ENCODE measurements at places on chromosomes 2 and 18.

DNA sequence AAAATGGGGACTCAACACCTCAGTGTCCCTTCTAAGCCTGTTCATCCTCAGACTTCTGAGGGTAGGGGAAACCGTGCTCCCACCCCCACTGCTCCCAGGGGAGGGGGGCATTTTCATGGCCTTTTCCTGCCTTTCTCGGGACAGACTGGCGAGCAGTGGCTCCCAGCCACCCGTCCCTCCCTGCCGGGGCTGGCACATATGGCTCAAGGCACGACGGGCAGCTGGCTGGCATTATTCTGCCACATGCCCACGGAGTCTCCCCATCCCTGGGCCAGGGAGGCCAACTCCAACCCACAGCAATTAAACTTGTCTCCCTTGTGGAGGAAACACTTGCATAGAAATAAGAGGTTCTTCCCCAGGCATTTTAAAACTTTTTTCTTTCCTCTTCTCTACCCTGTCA, 148.5 kb upstream of the CBLN2 start:
- no peak for DNase-seq

GRCh38 chr2:45329045-45329677, 281.9 kb downstream of the SRBD1 start:
- DNase-seq: no peak

- DNase-seq: no peak
Measured at GRCh38 chr2:44932564-44933392, 8.7 kb upstream of the SIX3 start.

- DNase-seq: peak; percentile 88
Measured at GRCh38 chr2:64522843-64523428, 1.2 kb upstream of the AFTPH start.

GRCh38 chr2:47083886-47084687, 71.0 kb downstream of the STPG4 start:
- no peak for DNase-seq

DNA sequence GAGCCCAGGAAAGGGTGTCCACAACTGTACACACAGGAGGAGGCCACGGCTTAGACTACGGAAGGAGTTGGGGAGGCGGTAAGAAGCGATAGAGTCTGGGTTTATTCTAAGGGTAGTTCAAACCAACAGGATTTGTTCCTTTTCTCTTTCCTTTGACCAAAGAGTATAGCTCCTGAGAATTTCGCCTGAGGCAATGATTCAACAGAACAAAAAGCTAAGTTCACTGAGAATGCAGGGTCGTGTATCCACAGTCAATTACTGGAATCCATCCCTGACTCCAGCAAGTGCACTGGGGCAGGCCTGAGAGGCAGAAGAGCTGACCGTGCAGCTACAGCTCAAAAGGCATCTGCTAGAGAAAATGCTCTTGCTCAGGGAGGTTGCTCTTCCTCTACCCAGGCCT, 140.9 kb downstream of the TFCP2L1 start:
- no peak for DNase-seq

GRCh38 chr18:55422456-55423180, 165.4 kb downstream of the TCF4 start:
- DNase-seq: no peak

DNA sequence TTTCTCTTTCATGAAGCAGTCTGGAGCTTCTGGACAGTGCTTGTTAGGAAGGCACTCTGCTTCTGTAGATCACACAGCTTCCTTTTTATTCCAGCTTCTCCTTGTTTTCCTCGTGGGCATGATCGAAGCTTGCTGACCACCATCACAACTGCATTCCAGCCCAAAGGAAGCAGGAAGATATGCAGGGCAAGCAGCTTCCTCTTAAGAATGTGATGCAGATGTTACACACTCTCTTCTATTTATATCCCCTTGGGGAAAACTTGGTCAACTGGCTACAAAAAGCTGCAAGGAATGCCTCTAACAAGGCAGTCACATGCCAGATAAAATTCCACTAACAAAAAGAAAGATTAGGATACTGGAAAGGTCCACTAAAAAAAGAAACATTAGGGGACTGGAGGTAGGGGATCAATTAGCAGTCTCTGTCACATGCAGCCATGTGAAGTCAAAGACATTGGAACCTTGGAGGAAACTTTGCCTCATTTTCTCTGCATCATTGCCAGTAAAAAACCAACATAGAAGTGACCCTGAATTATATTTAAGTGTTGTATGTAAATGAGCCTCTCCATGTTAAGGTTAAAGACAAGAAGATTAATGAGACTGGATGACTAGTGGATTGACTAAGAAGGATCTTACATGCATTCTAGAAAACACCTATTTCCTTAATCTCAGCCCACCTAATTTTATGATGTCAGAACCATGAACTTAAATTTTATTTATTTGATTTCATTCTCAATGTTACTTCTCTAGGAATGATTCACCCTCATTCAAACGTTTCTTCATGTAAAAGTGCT, 98.3 kb downstream of the NAB1 start:
- DNase-seq: no peak

- no peak for DNase-seq
Measured at GRCh38 chr2:143623231-143623908, 494.2 kb downstream of the ARHGAP15 start.

DNA sequence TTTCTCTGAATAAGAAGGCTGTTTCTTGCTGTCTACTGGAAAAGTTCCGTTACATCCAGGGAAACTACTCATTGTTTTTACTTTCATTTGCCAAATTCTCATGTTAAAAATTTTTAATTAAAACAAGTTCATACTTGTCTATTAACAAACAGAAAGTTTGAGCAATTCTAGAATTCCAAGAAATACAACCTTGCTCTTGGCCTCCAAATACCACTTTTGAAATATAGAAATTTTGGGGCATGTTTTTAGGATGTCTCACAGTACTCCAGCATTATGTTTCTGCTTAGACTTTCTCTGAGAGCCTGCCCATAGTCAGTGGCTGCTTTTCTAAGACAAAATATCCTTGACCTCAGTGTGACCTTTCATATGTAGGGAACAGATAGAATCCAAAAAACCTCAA, 228.7 kb upstream of the RND3 start:
- DNase-seq: no peak

- no peak for DNase-seq
Measured at GRCh38 chr2:180597179-180597578, 383.2 kb upstream of the UBE2E3 start.

GRCh38 chr2:236616624-236617023, 47.0 kb downstream of the ACKR3 start:
- DNase-seq: no peak

DNA sequence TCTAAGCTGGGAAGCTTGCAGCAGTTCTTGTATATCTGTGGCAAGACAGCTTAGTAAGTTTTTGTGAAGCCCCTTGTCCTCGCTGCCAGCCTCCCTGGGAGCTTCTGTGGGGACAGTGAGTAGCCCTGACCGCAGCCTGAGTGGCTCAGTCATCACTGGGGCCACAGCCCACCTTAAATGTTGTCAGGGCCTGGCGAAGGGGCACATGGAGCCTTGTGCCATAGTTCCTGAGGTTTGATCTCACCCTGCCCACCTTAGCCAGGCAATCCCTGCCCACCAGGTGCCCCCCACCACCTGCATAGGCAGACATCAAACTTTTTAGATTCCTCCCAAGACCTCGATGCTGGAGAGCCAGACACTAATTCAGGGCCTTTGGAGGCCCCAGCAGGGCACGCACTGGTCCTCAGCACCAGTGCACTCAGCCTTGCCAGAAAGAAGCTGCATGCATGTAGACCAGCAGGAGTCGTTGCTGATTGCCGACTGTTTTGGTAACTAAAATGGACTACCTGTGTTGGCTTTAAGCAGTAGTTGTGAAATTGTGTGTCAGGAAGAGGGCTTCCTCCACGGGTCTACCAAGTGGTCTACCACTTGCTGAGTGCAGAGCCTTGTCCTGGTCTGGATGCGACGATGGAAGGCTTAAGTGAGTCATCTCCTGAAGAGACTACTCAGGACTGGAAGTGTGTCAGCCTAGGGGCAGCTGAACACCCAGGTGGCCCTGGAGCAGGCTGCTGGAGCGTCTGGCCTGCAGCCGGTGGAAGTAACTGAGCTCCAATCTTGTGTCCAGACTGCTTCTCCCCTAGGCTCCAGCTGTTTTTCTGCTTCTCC, 233.1 kb downstream of the SEPTIN10 start:
- DNase-seq: no peak

- no peak for DNase-seq
Measured at GRCh38 chr18:54774981-54775665, 53.2 kb upstream of the RAB27B start.

- DNase-seq: no peak
Measured at GRCh38 chr18:24170360-24170759, 31.5 kb downstream of the CABYR start.

GRCh38 chr2:188884517-188884916, 89.7 kb upstream of the COL3A1 start:
- DNase-seq: no peak

DNA sequence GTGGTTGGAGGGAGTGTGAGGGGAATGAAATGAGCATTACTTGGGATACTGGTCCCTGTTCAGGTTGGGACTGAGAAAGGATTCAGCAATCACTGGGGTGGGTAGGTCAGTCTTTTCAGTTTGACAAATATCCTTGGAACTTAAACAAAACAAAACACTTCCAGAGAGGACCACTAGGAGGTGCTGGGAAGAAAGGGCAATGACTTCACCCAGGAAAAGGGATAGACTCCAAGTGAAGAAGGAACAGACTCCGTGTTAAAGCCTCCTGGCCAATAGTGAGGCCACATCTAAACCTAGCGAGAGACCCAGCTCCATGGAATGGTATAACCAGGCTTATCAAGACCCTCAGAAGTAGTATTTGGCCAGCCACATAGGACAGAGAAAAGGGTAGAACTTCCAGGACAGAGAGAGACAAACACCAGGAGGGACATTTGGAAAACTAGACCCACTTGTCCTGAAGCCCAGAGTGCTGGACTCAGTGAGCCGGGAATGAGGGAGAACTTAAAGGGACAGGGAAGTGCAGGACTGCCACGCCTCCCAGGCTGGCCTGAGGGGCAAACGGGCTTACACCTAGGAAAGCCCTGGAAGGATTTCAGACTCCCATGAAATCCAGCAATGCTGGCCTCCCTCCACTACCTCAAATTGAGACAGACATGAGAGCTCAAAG, 19.6 kb upstream of the KCNG3 start:
- peak; percentile 24 for DNase-seq
